ENCODE measurements at places on chromosomes 13 and 19.
A peak's percentile ranks its signal among the peaks of the same experiment; 100 is the strongest.

GRCh38 chr19:41302624-41303351 lies 7.2 kb upstream of the CCDC97 start:
- DNase-seq = no peak

GRCh38 chr19:41159881-41160280 lies 33.1 kb upstream of the CYP2S1 start:
- no peak for DNase-seq

DNA sequence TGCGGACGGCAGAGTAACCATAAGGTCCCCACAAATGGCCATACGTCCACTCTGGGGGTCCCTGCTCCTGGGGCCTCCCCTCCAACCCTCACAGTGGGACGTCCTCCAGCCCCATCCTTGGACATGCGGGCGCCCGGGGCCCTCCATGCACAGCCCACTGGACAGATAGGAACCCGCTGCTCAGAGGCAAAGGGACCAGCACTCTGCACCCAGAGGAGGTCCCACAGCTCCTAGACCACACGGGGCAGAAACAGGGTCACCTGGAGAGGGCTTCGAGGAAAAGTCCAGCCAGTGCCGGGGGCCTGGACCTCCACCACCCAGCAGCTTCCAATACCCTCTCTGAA lies 11.1 kb downstream of the REXO1 start:
- DNase-seq = no peak

DNA sequence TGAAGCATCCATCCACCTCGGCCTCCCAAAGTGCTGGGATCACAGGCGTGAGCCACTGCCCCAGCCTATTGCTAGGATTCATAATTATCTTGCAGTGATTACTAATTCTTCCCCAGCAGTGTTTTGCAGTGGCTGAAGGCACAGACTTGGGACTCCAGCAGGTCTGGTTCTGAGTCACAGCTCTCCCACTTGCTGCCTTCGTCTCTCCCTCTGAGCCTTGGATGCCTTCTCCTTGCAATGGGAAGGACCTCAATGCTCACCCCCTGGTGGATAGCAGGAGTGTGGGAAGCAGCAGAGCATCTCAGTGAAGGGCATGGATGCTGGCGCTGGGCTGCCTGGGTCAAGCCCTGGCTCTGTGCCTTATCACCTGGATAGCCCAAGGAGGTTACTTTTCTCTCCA lies 37.6 kb upstream of the SHKBP1 start:
- DNase-seq = peak; percentile 30

GRCh38 chr19:21221693-21222092 lies 79.9 kb downstream of the ZNF431 start:
- DNase-seq = no peak

GRCh38 chr19:45577111-45577905 lies 7.3 kb downstream of the OPA3 start:
- DNase-seq = no peak

DNA sequence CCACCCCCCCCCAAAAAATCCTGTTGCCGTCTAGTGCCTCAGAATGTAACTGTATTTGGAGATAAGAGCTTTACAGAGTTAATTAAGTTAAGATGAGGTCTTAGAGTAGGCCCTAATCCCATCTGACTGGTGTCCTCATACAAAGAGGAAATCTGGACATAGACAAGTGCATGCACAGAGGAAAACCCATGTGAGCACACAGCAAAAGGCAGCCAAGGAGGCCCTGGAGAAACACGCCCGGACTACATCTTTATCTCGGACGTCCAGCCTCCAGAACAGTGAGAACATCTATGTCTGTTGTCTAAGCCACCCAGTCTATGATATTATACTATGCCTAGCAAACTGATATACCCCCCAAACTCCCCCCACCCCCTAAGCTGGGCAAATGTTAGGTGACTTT lies 193.8 kb downstream of the KATNAL1 start:
- DNase-seq = no peak

DNA sequence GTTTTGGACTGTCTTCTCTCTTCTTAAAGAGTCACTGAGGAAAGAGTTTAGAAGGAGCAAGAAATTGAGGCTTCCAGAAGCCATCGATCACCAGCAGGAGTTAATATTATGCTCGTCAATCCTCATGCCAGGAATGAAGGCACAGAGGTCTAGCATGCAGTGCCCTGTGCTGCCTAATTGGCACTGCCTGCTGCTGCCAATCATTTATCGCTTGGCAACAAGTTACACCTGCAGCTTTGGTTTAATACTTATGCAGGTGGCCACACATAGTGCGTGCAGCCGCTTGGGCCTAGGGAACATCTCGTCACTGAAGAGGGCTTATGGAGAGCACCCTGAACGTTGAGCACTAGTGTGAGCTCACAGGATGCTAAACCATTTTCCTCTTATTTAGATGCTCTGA lies 2.7 kb upstream of the SOX1 start:
- no peak for DNase-seq

DNA sequence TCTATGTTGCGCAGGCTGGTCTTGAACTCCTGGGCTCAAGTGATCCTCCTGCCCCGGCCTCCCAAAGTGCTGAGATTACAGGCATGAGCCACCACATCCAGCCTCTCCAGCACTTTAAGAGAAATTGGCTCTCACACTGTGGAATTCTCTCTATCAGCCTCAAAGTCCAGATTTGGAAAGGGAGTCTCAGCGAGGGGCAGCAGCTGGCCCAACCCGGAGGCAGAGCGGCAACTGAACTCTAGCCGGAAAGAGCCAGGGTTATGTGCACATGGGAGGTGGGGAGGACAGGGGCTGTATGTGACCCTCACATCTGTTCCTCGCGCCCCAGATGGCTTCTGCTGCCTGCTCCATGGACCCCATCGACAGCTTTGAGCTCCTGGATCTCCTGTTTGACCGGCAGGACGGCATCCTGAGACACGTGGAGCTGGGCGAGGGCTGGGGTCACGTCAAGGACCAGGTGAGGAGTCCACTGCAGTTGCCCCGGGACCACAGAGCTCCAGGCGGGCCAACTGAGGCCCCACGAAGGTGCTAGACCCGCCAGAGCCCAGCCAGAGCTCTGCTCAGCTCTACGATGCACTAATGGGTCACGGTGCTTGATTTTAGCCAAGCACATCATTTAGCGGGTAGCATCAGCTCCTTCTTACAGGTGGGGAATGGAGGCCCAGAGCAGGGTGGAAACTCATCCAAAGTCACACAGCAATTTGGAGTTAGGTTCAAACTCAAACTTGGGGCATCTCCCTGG lies 1.3 kb downstream of the CREB3L3 start:
- no peak for DNase-seq

DNA sequence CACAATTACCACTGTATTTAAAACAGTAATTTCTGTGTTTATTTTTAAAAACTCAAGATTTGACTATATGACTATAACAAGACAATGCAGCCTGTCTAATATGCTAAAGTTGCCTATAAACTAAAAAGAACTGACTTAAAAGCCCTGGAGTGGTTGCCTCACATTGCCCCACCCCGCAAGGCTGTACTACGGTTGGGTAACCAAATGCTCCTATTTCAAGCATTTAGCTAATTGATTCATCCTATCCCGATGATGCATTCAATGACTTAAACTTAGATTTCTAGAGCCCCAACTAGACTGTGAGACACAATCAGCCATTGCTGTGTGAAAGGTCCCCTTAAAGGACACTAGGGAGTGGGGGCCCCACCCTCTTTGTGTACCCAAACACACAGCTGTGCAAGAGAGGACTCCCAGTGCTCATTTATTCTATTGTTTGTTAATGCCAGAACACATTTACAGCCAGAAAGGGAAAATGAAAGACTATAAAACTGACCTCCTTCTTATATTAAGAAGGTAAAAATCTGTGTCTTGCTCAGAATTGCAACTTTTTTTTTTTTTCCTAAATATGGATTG lies 66.9 kb downstream of the MIPEP start:
- DNase-seq = no peak

DNA sequence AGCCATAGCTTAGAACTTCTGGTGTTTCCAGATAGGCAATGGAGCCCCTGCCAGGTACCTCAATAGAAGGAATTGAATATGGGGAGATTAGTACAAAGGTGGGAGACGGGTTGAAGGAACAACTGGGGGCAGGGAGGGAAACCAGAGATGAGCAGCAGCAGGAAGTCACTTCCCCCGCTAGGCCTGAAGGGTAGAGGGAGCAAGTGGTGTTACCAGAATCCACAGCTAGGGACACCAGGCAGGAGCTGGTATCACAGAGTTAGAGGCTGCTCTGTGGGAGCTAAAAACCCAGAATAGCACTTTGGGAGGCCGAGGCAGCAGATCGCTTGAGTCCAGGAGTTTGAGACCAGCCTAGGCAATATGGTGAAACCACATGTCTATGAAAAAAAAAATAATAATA lies 15.3 kb upstream of the HNRNPUL1 start:
- no peak for DNase-seq

DNA sequence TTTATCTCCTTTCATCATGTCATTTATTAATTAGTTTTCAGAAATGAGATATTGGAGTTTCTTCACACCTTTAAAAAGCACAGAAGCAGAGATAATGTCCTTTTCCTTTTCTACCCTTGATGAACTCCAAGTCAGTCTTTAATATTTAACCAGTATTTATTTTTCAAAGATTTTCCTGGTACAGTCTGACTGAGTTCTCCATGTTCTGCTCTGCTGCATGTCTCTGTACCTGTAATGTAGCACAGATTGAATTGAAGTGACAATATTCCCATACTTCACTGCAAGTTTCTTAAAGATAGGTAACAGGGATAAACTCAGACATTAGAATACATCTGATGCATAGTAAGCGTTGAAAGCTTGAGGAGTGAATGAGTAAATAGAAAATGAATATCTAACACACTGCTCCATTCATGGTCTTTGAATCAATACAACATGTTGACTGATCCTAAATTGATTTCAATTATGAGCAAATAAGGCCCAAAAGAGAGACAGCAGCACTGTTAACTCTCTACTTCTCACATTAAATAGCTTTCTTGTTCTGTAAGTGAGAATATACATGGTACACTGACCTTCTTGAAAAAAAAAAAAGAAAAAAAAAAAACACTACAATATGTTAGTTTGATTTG lies 1323.6 kb upstream of the PRR20A start:
- no peak for DNase-seq

GRCh38 chr13:91362908-91363307 lies 15.4 kb downstream of the MIR17HG start:
- DNase-seq = no peak
